Motor neuron (in vitro differentiated cells): ENCODE measurements at places on chromosomes 3 and 15. TPM values are rescaled to one million over a fixed set of nuclear protein-coding genes. Genes with fewer than 3 reads are reported as not detected.

CDC25A gene
- total RNA-seq, result 33.8 and 34.5 TPM in 2 replicates

DNA sequence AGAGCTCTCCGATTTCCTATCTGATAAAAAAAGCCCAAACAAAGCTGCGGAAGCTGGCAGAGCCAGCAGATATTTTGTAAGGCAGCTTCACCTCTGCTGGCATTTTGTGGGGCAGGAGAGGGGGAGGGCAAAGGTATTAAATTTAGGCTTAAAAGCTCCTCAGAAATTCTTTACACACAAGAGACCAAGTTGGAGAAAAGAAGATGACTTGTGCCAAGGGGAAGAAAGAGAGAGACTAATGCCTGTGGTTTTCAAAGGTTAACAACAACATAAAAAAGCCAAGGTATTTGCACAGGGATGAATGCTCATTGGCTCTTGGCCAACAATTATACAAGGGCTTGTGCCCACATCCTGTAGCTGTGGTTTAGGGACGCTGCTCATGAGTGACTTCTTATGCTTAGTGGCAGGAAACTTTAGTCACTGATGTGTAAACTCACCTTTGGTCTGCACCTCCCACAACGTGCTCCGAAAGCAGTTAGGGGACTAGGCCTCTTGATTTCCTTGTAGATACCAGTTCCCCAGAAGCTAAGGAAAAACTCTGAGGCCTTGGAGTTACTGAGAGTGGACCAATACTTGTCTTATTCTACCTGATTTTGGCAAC is 152.9 kb downstream of the TPRG1 start:
- no peak for ATAC-seq

APOD gene
- 1.8 and 8.8 TPM in 2 replicates for total RNA-seq

DNA sequence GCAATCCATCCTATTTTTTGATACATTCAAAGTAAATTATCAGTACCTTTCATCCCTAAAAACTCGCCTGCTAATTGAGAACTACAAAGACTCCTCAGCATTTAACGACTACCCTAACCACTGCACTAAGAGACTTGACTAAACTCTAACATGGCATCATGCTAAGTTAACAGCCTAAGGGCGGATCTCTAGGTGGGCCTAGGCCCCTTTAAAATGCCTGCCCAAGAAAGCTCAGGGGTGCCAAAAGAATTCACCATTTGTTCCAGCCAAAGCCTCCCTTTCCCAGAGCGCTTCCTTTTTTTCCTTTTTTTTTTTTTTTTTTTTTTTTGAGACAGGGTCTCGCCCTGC is 568 bp upstream of the NEK4 start:
- ATAC-seq, result no peak

TIMP4 gene
- total RNA-seq, result 0.22 and 0.54 TPM in 2 replicates

- peak; percentile 58 for ATAC-seq
Measured at GRCh38 chr3:173502983-173503568, 105.5 kb downstream of the NLGN1 start.

DNA sequence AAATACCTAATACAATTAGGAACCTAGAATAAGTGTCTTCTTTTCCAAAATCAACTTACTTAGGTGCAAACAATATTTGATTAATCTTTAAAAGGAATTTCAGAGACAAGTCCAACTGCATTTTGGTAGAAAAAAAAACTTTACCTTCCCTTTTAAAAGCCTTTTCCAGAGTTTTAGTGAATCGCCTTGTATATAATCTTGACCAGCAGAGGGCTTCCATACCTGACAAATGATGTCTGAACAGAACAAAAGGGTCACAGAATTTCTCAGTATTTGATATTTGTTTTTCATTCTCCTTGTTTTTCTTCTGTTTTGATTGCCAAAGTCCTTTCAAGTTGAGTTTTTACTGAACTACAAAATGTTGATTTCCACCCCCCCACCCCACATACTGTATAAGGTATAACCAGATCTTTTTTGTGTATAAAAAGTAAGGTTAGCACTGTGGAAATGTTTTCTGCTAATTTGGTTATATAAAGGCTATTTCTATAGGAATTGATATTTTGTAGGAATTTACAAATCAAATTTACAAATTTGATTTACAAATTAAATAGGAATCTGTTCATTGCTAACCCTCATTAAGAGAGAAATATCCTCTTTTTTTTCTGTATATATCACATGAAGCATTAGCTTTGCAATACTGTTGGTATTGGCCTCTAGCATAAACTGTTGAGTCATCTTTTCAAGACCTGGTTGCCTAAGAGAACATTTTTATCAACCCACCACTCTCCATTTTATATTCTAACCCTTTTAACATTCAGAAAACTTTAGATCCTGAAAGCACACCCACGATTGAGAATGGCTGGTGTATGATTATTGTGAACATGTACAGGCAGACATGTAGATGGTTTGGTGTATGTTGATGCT is 464.1 kb upstream of the RARB start:
- no peak for ATAC-seq

GRCh38 chr15:48086576-48086975 is 34.2 kb upstream of the SLC24A5 start:
- peak; percentile 11 for ATAC-seq

DLEC1 gene
- total RNA-seq, result 0.60 and 1.1 TPM in 2 replicates

ARL6IP5 gene
- 146 and 156 TPM in 2 replicates for total RNA-seq

NR2E3 gene
- total RNA-seq, result 0.71 and 0.75 TPM in 2 replicates

DNA sequence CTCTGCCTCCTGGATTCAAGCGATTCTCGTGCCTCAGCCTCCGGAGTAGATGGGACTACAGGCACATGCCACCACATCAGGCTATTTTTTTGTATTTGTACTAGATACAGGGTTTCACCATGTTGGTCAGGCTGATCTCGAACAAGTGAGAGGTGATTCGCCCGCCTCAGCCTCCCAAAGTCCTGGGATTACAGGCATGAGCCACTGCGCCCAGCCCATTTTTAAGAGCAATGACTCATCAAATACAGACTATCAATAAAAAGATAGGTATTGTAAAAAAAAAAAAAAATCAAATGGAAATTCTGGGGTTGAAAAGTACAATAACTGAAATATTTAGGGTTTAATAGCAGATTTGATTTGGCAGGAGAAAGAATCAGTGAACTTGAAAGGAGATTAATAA is 129.0 kb downstream of the TJP1 start:
- no peak for ATAC-seq

FMN1 gene
- total RNA-seq, result 2.1 and 2.2 TPM in 2 replicates

GRCh38 chr3:189710620-189711402 is 79.6 kb downstream of the TP63 start:
- peak; percentile 88 for ATAC-seq

DNA sequence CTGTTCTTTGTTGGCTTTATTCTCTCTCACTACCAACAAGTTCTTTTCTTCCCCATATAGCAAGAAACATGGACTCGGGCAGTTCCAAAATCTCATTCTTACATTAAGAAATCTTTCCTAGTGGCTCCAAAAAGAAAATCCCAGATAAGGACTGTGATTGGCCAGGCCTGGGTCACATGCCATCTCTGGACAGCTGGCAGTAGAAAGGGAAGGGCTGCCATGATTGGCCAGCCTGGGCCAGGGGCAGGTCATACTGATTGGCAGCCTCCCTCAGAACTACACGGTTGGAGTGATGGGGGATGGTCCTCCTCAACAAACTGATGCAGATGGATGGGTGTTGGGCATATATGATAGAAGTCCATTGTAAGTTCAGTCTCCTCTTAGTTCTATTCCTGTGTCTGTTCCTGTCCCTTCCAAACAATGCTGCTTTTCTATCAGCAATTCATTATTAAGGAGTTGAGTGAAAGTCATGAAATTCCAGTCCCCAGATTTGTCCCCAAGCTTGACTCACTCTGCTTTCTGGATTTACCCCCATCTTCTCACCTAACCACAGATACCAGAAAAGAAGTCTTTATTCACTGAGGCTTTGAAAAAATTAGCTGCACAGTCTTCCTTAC is 175.5 kb downstream of the ATG7 start:
- ATAC-seq, result no peak

- ATAC-seq, result no peak
Measured at GRCh38 chr3:156831006-156831405, 4.9 kb downstream of the LEKR1 start.

LINGO1 gene
- 1.2 and 1.6 TPM in 2 replicates for total RNA-seq

DNA sequence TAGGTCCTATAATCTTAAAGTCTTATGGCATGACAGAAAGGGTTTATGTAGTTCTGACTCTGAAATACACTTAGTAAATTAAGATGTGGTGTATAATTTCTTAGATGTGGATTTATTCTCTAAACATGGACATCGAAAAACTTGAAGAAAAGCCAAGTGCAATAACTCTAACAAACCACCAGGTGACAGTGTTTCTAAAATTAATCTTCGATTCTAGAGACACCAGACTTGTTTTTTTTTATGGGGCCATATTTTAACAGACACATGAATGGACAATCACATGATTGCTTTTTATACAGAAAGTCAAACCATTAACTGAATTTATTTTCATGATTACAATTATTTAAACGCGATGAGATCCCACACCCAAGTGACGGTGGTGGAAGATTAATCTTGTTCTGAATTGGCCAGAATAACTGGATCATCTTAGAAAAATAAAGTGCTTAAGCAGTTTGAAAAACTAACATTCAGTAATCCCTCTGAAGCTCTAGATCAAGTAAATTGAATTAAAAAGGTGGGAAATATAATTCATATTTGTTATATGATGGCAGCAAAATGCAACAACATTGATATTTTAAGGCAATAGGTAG is 305.1 kb downstream of the LSAMP start:
- ATAC-seq, result no peak

ARPIN gene
- 8.8 and 9.3 TPM in 2 replicates for total RNA-seq

XPC gene
- 48.3 and 54.8 TPM in 2 replicates for total RNA-seq

DNA sequence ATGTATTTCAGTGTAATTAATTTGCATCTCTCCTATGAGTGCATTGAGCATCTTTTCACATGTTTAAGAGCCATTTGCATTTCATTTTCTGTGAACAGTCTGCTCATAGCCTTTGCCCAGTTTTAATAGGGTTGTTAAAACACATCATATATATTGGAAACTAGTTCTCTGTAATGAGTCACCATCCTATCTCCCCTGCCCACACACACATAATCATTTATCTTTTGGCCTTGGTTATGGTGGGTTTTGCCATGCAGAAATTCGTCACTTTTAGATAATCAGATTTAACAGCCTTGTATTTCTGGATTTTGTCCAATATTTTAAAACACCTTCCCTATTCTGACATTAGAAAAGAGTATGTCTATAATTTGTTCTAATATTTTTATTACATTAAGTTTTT is 11.9 kb upstream of the CHRM5 start:
- no peak for ATAC-seq

- no peak for ATAC-seq
Measured at GRCh38 chr3:185448107-185448506, 50.7 kb downstream of the TMEM41A start.

- no peak for ATAC-seq
Measured at GRCh38 chr3:155080692-155081091, 573 bp downstream of the MME start.

IMPG2 gene
- total RNA-seq, result 0.78 and 0.92 TPM in 2 replicates

DNA sequence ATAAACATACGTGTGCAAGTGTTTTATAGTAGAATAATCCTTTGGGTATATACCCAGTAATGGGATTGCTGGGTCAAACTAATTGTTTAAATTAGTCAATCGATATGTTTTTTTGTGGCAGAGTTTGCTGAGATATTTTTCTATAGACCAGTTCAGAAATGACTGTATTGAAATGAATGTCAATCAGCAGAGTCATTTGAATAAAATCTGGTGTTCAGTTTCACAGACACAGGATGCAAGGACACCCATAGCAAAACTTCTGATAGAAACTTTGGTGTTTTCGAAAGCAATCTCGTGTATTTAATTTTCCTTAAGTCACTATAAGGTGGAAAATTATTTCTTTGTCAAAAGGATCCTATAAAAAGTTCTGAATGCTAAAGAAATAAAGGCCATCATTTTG is 434.4 kb downstream of the RAP2B start:
- no peak for ATAC-seq

GRCh38 chr3:18812316-18812715 is 336.0 kb upstream of the KCNH8 start:
- no peak for ATAC-seq

GRAMD2A gene
- 0.19 and 0.33 TPM in 2 replicates for total RNA-seq

- no peak for ATAC-seq
Measured at GRCh38 chr15:76449455-76449854, 112.9 kb downstream of the ISL2 start.

GRCh38 chr15:76904461-76905012 is 603 bp downstream of the SCAPER start:
- peak; percentile 35 for ATAC-seq

INSYN1 gene
- 0.49 and 1.3 TPM in 2 replicates for total RNA-seq

NMD3 gene
- 72.5 and 74.6 TPM in 2 replicates for total RNA-seq

- no peak for ATAC-seq
Measured at GRCh38 chr3:194474675-194475074, 12.1 kb downstream of the ATP13A3 start.

ST8SIA2 gene
- 0.18 and 1.9 TPM in 2 replicates for total RNA-seq

GRCh38 chr3:129927072-129927471 is 33.6 kb upstream of the TMCC1 start:
- no peak for ATAC-seq

GRCh38 chr3:182238126-182238525 is 526.4 kb downstream of the SOX2 start:
- peak; percentile 62 for ATAC-seq

- no peak for ATAC-seq
Measured at GRCh38 chr3:32255345-32255744, 16.9 kb downstream of the CMTM8 start.

DNA sequence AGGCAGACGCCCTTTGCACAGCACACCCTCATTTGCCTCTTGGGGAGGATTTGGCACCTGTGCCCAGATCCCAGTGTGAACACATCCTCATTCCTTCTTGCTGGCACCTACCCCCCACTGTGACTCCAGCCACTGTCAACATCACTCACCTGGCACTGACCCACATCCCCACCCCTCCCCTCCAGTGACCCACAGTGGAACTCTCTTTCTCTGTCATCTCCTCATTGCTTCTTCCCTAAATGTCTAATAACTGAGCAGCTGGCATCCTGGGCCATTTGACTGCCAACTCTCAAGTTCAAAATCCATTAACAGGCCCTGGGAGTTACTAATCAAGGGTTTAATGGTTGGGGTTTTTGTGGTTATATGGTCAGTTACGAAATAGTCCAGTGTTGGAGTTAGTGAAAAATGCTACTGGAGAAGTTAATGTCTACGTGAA is 14.4 kb downstream of the SNAPC5 start:
- no peak for ATAC-seq
